Ovary (tissue), 10 donors: ENCODE measurements at places on chromosomes 7 and 10. TPM values are rescaled to one million over a fixed set of nuclear protein-coding genes. Genes with fewer than 3 reads are reported as not detected.

- no peak for DNase-seq
Measured at GRCh38 chr7:85686401-85687181, 499.7 kb upstream of the SEMA3D start.

- no peak for DNase-seq
Measured at GRCh38 chr10:103086799-103087198, 106.3 kb downstream of the NT5C2 start.

DNA sequence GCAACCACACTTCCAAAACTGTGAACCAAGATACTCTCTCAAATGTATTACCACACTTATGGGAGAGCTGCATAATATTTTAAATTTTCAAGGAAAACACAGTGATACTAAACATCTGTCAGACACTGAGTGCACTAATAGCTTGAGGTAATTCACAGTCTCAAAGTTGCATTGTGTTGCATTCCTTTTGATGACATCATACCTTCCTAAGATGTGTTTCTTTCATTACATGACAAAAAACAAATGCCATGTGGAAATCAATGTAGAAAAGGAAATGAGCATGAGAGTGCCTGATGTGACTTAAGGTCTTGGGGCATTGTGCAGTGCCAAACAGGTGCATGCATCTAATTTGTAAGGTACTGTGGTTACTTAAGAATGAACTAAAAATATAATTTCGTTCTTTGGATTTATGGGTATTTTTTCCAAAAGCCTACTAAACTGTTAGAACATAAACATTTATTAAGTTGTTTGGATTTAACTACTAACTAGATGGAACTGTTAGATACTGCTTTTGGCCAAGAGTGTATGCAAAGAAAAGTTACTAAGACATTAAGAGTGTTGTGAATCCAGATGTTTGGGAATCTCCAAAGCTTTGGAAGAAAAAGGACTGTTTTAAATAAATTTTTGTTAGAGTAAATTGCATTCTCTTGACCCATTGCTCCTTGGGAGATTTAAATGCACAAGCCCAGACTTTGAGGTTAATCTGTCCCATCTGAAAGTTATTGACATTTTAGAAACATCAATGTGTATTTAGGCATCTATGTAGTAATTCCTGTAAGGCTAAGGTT, 496.2 kb upstream of the SEMA3D start:
- DNase-seq, result no peak

- DNase-seq, result no peak
Measured at GRCh38 chr7:77710861-77711260, 14.6 kb downstream of the RSBN1L start.

GRCh38 chr7:132216847-132217525, 359.3 kb downstream of the PLXNA4 start:
- no peak for DNase-seq

GRCh38 chr10:45470098-45471012, 96.3 kb downstream of the ALOX5 start:
- DNase-seq, result no peak

The ADAMTS14 gene
- total RNA-seq, result not detected
